ENCODE measurements at places on chromosomes 16 and 17.

GRCh38 chr17:74369221-74369620 lies 1.9 kb downstream of the GPR142 start:
- DNase-seq = no peak

- DNase-seq = no peak
Observed at GRCh38 chr16:58836427-58836826, 102.3 kb upstream of the GOT2 start.

DNA sequence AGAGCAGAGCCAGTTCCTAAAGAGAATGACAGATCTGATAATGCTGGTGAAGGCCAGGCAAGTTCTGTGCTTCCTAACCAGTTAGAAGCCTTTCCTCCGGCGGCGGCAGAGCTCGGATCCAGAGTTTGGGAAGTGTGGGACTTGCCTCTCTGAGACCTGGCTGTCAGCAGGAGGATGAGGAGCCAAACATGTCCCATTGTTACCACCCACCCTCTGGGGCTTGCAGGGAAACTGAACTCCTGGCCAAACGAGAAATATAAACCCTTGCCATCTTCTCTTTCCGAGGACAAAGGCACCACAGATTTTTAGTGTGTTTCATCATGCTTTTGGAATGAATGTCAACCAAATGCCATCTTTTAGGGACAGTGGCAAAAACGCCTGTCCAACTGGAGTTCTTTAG lies 80.2 kb upstream of the SMURF2 start:
- no peak for DNase-seq

DNA sequence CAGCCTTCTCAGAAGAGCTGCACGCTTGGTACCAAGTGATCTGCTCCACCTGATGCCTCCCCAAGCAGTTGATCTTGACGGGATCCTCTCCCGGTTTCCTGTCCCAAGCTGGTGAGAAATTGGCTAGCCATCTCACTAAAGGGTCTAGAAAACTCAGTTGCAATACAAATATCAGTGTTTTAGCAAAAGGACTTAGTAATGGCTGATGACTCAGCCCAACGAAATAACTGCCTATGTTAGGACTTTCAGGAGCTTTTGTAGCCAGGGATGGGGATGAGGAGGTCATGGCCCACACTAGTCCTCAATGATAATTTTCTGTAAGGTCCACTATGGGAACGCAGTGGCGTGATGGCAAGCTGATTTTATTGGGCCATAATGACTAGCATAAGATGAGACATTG lies 23.3 kb upstream of the ENGASE start:
- DNase-seq = no peak

DNA sequence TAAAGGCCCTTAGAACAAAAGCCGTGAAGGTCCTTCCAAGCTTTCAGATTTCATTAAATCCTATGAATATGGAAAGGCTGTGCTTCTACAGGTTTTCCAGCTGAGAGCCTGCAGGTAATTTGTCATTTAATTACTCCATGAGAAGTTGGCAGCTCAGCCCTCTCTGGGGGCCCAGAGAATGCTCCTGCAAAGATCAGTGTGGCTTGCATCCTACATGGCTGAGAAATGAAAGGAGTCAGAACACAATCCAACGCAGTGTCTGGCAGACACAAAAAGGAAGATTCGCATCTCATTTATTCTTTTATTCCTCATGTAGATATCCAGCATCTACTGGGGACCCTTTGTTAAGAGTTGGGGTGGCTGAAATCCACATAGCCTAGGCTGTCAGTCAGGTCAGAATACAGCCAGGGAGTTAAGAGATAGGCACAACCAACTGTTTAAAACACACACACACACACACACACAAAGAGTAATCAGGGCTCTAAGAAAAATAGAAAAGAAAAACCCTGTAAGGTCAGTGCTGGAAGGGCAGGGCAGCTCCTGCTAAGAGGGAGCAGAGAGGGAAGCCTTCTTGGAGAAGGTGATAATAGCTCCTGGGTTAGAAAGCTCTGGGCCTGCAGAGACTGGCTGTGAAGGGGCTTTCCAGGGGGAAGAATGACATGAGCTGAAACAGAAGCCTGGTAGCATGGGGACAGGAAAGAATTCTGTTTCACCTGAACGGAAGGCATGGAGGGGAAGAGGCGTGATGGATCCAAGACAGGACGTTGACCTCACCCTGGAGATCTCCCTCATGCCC lies 46.9 kb upstream of the WSCD1 start:
- DNase-seq = no peak

- no peak for DNase-seq
Observed at GRCh38 chr16:23182679-23183542, at the start of gene SCNN1G. TSS of gene SCNN1G (plus strand) at chr16:23182745. CDS start at chr16:23186272, 3,527 bp downstream.

DNA sequence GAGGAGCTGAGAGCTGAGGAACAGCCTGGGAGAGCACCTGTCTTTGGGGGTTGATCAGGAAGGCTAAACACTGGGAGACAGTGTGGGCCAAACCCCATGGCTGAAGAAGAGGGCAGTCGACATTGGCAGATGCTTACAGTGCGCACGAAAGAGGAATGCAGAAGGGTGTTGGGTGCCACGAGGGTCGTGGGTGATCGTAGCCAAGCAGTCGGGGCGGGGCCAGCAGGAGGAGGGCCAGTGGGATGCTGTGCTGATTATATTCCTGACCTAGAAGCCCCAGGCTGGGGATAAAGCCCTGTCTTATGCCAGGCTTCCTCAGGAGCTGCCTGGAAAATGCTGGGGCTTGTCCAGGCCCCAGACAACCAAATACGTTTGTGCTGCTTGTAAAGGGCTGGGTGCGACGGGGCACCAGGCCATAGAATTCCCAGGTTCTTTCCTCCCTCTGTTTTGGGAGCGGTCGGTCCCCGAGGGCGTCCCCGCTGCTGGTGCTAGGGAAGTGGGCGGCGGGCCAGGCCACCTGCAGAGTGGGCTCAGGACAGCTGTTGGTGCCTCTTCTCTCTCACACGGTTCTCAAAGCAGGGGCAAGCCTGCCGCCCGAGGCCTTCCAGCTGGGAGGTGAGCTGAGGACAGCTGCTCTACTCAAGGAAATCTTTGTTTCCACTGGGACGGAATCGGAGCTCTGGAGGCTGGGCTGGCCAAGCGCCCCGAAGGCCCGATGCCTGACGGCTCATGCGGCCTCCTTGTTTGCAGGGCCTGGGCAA lies 10.0 kb downstream of the C1QTNF1 start:
- DNase-seq = peak; percentile 85

DNA sequence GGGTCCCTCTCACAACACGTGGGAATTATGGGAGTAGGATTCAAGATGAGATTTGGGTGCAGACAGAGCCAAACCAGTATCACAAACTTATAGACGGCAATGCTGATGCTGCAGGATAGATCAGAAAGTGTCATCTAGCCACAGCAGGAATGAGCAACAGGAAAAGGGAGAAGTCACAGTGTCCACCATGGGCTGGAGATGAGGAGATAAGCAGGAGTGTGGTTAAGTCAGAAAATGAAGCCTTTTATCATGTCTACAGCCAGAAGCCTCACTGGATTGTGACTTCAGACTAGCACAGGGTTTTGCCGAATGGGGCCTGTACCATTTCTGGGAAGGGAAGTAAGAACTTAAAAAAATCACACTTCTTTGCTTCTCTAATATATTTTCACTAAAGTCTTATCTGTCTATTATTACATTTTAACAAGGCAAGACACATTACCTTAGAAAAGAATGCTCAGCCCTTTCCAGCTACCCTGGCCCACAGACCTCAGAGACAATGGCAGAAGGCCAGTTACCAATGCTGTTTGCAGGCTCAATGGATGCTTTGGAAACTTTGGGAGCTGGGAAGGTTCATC lies 490.2 kb upstream of the SALL1 start:
- DNase-seq = no peak

- no peak for DNase-seq
Observed at GRCh38 chr16:11203111-11203623, 52.8 kb downstream of the SOCS1 start.

- DNase-seq = no peak
Observed at GRCh38 chr16:10879681-10880589, 2.9 kb downstream of the CIITA start.
